DMS 273 treated with DMSO at 0.1 percent for 48 hours (cell line): ENCODE measurements at places on chromosomes 5 and 9.
A peak's percentile ranks its signal among the peaks of the same experiment; 100 is the strongest.

DNA sequence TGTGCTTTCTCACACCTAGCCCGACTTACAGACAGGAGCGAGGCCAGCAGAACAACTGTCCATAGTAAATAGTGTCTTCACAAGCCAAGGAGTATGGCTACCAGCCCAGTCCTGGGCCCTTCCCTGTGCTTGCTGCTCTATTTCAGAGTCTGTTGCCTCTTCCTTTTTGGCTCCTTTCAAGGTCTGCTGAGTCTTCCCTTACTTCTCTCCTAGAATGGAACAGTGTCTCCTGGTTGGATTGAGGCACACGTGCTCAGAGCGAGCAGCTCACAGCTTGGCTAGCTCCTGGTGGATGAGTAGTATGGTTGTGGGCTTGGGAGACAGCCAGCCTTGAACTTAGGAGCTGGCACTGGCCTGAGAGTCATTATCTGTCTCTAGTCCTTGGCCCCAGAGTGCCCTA lies 72.8 kb downstream of the TLE4 start:
- DNase-seq = no peak

DNA sequence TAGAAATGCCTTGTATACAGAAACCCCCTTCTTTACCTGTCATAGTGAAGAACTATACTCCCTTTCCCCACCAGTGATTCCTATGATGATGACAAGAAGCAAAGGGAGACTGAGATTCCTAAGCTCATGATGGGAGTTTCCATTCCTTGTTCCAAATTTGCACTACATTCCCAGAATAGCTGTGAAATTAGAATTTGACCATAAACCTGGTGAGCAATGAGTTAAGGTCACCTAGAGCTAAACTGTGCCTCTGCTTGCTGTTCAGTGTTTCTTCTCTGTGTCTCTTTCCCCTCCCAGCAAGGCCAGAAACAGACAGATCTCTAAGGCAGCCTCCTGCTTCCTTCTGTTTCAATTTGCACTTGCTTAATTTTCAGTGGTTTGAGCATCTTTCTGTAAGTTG lies 332.1 kb downstream of the PIK3R1 start:
- no peak for DNase-seq

DNA sequence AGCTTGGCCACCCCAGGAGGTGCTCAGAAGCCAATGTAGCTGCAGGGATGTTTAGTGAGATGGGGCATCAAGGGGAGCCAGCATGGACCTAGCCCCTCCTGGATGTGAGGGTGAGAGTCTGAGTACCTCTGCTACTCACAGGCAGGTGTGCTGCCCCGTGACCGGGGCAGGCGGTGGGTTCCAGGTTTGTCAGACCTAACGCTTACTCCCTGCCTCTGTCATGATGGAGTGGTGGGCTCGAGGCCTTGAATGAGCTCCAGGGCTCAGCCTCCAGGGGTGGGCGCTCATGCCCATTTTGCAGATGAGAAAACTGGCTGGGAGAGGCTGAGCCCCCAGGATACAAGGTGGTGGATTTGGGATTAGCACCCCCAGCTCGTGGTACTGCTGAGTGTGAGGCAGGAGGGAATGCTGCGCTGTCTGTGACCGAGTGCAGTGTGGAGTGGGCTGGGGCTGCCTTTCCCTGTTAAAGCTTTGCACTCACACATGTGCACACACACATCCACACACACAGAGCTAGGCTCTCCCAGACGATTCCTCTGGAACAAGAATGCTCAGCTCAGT lies 1.5 kb downstream of the RXRA start:
- no peak for DNase-seq

GRCh38 chr5:149747141-149747832 lies 17.2 kb downstream of the PPARGC1B start:
- DNase-seq = no peak

DNA sequence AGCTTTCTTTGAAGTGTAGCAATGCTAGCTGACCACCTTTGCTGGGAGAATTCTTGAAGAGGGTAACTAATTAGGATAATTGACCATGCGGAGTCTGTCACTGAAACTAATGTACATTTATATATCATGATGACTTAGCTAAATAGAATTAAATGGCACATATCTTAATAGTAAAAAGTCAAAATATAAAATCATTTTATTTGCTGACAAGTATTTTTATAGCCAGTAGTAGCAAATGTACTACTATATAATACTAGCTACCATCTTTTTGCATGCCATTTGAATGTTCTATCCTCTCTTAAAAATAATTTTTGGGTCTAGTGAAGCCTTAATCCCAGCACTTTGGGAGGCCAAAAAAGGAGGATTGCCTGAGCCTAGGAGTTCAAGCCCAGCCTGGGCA lies 605.8 kb upstream of the COX7C start:
- no peak for DNase-seq

- no peak for DNase-seq
Observed at GRCh38 chr9:130982636-130983358, 26.2 kb upstream of the LAMC3 start.

GRCh38 chr9:76605321-76605900 lies 146.4 kb downstream of the GCNT1 start:
- DNase-seq = no peak

GRCh38 chr9:127707766-127708165 lies 978 bp downstream of the CFAP157 start:
- DNase-seq = no peak

DNA sequence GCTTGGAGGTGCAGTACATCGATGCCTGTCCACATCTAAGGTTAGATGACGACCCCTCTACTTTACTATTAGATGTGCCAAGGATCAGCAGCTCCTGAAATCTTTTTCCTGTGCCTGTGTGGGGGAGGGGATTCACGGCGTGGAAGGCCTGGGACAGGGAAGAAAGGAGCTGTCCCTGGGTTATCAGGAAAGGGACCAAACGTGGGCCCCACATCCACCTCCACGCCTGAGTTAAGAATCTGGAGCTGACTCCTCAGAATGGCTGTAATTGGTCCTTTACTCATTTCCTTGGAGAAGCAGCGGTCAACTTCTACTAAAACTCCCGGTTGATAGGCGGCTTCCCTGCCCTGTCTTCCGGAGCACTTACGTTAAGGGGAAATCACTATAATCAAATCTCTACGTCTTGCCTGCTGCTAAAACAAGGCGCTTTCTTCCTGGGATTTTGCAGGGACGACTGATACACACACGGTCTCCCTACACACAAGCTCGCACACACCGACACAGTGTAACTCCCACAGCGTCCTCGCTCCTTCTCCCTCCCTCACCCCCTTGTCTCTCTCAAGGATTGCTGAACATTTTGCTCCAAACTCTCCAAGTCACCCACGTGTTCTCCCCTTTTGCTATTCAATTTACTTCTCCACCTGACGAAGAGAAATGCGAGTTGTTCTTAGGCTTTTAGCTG lies 1.4 kb downstream of the PDE4D start:
- peak; percentile 18 for DNase-seq

DNA sequence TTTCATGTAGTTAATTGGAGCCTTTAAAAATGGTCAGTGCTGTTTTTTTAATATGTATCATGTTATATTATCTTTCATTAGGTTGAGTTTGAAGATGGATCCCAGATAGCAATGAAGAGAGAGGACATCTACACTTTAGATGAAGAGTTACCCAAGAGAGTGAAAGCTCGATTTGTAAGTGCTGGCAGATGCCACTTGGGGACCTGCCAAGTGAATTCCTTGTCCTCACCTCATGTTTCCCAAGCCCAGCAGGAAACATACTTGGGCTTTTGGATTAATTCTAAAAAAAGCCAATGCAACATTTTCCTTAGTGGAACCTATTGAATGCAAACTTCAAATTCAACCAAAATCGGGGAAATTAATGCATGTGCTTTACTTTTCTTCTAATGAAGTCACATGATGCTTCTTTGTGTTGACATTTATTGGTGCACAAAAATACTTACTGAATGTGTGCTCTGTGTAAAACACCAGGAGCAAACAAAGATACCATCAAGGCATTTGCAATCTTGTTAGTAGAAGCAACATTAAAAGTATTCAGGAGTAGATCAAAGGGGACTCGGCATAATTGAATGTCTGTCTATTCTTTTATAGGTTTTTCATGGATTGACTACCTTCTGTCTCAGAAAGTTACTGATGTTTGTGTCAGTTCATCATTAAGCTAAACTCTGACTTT lies 412.1 kb downstream of the KDM4C start:
- no peak for DNase-seq

GRCh38 chr9:35482071-35482470 lies 7.8 kb upstream of the RUSC2 start:
- DNase-seq = no peak

DNA sequence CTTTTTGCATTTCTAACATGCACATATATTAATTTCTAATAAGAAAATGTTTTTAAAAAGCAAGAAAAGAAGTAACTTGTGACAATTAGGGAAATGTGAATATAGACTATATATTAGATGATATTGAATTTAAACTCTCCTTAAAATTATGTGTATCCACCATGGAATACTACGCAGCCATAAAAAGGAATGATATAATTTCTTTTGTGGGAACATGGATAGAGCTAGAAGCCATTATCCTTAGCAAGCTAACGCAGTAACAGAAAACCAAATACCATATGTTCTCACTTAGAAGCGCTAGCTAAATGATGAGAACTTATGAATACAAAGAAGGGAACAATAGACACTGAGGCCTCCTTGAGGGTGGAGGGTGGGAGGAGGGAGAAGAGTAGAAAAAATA lies 23.8 kb upstream of the AP3B1 start:
- DNase-seq = no peak

- no peak for DNase-seq
Observed at GRCh38 chr9:70093944-70094343, 50.3 kb downstream of the MAMDC2 start.

- no peak for DNase-seq
Observed at GRCh38 chr5:177509381-177509951, at the start of gene DOK3. TSS of gene DOK3 (minus strand) at chr5:177509826. CDS start at chr5:177509540, 286 bp downstream.

- no peak for DNase-seq
Observed at GRCh38 chr9:129305246-129305645, 127.2 kb upstream of the IER5L start.

DNA sequence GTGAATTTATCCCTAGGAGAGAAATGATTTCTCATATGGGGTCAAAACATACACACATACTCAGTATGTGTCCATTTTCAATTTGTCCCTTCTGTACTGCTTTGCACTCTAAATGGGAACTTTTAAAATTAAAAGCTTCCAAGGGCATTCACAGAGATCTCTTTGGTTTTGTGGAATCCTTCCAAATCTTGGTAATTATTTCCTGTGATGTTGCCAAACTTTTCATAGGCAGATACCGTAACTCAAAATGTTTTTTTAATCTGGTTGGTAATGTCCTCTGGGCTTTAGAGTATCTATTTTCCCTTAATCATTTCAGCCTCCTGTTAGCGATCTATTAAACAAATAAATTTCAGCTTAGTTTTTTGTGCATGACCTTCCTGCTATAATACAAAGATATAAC lies 282.4 kb downstream of the ARHGEF28 start:
- peak; percentile 76 for DNase-seq

- no peak for DNase-seq
Observed at GRCh38 chr5:132260051-132260450, 2.6 kb downstream of the PDLIM4 start.

DNA sequence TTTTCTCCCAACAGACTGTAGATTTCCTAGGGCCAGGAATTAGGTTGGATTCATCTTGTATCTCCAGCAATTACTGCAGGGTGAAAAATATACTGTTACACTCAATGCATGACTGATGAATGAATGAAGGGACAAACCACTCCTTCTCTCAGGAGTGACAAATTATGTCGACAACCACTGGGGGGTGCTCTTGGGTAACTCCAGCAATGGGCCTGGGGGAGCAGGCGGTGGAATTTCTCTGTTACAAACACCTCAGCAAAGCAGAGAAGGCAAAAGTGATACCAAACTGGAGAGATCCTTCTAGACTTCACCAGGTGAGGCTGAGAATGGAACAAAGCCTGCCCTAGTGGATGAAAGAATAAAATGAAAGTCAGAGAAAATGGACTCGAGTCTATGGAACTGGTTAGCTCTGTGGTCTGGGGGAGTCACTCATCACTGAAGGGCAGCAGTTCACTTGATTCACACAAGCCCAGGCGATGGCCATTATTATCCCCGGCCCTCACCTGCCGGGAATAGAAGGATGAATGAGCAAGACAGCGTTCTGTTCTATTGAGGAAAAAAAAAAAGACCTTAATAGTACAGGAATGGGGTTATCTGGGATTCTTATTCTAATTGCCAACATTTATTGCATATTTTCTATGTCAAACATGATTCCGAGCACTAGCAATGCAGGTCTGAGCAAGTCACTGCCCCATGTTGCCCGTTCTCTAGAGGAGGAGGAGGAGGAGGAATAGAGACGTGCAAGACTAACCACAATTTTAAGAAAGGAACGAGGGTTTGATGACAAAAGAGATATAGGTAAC lies 341.1 kb downstream of the ASTN2 start:
- DNase-seq = peak; percentile 8

DNA sequence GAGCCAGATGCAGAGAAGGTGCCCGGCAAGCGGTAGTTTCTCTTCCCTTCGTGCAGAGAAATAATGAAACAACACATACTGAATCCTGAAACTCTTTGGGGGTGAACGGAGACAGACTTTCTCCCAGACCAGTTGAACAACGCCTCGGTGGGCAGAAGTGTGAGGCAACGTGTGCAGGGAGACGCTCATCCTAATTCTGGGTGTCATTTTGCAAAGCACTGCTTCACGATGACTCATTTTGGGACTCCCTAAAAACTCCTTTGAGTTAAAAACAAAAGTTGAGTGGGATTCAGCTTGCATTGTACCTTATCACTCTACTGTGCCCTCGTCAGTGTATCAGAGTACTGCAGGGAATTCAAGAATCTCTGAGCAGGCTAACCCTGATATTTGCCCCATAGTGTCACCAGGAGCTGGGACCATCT lies 3.5 kb upstream of the NEK6 start:
- no peak for DNase-seq

- DNase-seq = no peak
Observed at GRCh38 chr5:129356846-129357245, 103.3 kb upstream of the ADAMTS19 start.

- DNase-seq = no peak
Observed at GRCh38 chr9:111874500-111874899, 22.1 kb upstream of the UGCG start.

- no peak for DNase-seq
Observed at GRCh38 chr9:127755061-127756060, 20.3 kb upstream of the TOR2A start.

GRCh38 chr5:143148771-143149170 lies 254.7 kb downstream of the NR3C1 start:
- no peak for DNase-seq

- no peak for DNase-seq
Observed at GRCh38 chr9:130026583-130027340, 16.2 kb downstream of the FNBP1 start.

GRCh38 chr5:142548739-142549275 lies 137.1 kb downstream of the FGF1 start:
- DNase-seq = peak; percentile 87
